Activated naive CD4-positive, alpha-beta T cell treated with anti-CD3 and anti-CD28 coated beads, Interleukin-2, amount 50 U/mL, for 16 hours (primary cell): ENCODE measurements at places on chromosomes 4 and X.

- DNase-seq, result no peak
Measured at GRCh38 chr4:687971-688853, 739 bp downstream of the SLC49A3 start.

- DNase-seq, result no peak
Measured at GRCh38 chrX:20060961-20061748, 55.6 kb downstream of the MAP7D2 start.

- no peak for DNase-seq
Measured at GRCh38 chr4:26152056-26152455, 168.8 kb upstream of the RBPJ start.

- DNase-seq, result no peak
Measured at GRCh38 chrX:2317527-2318055, 183.2 kb downstream of the DHRSX start.

DNA sequence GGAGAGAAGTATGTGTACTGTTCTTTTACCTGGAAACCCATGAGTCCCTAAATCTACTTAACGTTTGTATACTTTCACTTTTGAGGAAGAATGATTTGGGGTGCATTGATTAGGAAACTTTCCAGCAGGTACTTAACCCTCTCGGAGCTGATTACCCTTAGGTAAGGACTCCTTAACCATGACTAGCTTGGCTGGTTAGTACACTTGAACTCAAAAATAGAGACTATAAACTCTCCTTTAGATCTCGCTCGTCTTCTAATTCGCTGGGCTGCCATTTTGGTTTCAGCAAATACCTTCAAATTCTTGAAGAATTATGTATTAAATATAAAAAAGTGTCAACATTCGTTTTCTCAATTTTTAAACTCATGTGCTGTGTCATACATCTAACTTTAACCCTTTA is 2.0 kb downstream of the USP9X start:
- no peak for DNase-seq

DNA sequence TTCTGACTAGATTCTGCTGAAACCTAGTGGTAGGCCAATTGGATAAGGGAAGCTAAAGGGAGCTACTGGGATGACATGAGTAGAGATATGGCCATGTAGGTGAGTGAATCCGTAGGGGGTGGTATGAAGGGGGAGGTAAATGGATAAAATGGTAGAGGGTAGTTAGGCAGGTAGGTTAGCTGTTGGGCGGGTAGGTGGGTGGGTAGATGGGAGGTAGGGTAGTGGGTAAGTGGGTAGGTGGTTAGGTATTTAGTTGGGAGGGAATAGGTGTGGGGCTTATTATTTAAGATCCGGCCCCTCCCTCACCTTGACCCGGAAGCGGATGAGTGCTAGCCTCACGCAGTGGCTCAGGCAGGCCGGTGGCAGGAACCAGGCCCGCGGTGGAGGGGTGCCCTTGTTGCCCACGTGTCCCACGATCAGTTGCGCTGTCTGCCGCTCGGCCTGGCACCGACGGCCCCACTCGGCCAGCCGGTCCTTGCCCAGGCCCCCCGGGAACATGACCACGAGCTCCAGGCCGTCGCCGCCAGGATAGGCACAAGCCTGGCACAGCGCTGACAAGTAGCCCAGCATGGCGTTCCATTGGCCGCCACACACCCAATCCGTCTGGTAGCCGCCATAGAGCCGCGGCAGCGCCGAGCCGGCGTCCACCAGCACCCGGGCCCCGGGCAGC is 725 bp downstream of the FAM120C start:
- DNase-seq, result peak; percentile 72

DNA sequence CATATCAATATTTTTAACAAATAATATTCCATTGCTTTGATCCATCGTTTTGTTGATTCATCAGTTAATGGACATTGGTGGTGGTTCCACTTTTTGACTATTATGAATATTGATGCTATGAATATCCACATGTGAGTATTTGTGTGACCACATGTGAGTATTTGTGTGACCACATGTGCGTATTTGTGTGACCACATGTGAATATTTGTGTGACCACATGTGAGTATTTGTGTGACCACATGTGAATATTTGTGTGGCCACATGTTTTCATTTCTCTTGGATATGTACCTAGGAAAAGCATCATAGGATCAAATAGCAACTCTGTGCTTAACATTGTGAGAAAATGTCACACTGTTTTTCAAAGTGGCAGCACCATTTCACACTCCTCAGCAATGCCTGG is 433.6 kb upstream of the FRG1 start:
- DNase-seq, result no peak

GRCh38 chr4:108324450-108324849 is 155.7 kb upstream of the LEF1 start:
- DNase-seq, result no peak

- no peak for DNase-seq
Measured at GRCh38 chr4:132382243-132382642, 766.9 kb upstream of the PCDH10 start.

GRCh38 chrX:74371425-74372222 is 49.7 kb upstream of the SLC16A2 start:
- DNase-seq, result no peak

- peak; percentile 12 for DNase-seq
Measured at GRCh38 chr4:125315576-125316400, 1.0 kb downstream of the FAT4 start.

DNA sequence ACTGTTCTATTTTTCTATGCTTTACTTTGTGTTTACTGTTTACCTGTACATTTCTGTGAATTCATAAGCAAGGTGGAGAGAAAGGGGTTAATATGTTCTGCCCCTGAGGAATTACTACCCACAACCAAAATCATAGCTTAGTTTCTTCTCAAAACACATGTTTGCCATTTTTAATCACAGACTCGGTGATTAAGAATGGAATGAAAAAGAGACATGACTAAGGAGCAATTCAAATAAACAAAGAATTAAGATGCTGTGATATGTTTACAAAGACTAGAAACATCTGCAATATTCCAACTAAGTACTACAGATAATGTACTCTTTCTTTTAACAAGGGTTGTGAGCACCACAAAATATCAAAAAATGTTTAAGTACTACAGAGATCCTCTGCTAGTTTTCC is 11.7 kb upstream of the FAT4 start:
- DNase-seq, result no peak

DNA sequence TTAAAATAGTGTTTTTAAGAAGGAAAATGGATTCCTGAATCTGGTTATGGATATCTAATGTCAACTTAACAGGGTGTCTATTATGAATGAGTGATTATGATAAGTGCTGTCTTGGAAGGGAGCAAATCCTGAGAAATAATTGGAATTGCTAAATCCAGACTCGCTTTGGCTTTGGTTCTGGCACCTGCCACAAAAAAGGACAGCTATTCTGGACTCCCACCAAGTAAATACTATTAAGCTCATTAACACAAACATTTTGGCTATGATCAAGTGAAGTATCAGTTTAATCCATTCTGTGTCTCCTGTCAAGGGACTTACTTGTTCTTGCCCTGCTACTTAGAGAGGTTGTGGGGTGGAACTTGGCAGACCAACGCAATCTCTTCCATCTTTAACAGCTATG is 403.7 kb downstream of the CENPC start:
- no peak for DNase-seq

- no peak for DNase-seq
Measured at GRCh38 chr4:129136433-129136832, 40.5 kb downstream of the C4orf33 start.

- no peak for DNase-seq
Measured at GRCh38 chr4:100679926-100680325, 162.1 kb upstream of the EMCN start.

GRCh38 chr4:156294577-156294976 is 340.9 kb upstream of the CTSO start:
- no peak for DNase-seq

- DNase-seq, result no peak
Measured at GRCh38 chrX:63889001-63889400, 104.0 kb upstream of the ARHGEF9 start.

DNA sequence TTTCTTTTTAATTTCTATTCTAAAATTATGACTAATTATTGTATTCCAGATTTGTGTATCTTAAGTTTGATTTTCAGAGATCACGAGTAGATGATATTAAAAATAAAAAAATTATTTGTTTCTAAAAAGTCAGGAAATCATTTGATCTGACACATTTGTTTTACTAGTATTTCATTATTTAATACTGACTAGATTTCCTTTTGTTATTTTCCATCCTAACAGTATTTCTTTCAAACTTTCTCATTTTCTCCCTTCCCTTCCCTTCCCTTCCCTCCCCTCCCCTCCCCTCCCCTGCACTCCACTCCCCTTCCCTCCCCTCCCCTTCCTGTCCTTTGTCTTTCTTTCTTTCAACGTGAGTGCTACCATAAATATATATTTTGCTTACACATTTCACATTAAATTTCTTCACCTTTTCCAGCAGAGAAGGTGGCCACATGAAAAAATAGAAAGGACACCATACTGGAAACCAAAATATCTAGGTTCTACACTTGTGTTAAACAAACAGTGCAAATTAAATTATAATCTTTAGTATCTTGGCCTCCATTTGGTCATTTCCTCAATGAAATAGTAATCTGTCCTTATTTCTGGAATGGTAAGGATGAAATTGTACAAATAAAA is 1412.7 kb upstream of the IGFBP7 start:
- no peak for DNase-seq

DNA sequence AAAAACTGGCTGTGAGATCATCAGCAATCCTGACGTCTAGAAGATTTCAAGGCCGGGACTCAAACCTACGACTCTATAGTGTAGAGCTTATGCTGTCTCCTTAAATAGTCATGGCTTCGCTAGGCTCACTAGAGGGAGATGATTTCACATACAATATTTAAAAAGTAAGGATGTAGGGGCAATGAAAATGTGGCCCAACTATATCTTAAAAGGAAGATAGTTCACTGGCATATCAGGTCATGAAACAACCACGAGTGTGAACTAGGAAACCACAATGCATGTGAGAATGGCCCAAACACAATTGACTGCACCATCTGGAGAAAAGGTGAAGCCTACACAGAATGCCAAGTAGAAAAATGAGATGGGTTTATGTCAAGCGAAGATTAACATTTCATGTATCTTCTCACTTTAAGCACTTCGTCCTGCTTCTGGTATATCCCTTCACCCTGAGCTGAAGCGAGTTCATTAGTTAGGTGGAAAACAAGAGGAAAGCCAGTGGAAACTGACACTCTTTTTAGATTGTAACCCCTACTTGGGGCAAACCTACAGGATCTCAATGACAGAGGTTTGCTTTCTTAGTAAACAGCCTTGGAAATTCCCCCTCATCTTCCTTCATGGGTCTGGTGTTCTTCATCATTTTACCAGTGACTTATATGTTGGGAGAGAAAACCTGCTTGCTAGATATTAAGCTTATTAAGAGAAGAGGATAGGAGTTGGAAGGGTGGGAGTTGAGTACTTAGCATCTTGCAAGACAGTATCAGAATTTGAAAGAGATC is 17.4 kb downstream of the FAM9C start:
- no peak for DNase-seq

- peak; percentile 93 for DNase-seq
Measured at GRCh38 chrX:1453951-1454785, 1.5 kb upstream of the ASMTL start.

DNA sequence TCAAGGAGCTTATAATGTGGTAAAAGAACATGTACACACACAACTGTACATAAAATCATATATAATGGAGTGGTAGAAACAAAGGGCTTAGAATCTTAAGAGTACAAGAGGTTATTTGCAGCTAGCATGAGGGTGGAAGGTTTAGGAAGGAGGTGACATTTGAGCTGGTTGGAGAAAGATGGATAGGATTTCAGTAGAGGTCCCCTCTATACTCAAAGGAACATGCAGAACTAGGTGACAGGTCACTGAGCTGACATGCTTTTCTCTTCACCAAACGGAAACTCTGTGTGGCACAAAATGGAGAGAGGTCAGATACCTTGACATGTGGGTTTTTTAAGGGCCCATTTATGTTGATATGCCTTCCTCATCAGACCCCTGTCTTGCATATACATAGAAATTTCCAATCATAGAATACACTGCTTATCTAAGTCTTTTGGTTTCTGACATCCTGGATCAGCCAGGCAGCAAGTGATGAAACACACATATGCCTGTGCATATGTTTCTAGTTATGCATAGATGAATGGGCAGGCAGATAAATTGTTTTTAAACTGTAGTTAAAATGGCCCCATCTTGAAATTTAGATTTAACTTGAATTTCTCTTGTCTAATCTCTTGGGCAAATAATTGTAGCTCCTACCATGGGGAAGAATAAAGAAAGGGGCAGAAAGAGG is 29.3 kb downstream of the CLCN5 start:
- no peak for DNase-seq

DNA sequence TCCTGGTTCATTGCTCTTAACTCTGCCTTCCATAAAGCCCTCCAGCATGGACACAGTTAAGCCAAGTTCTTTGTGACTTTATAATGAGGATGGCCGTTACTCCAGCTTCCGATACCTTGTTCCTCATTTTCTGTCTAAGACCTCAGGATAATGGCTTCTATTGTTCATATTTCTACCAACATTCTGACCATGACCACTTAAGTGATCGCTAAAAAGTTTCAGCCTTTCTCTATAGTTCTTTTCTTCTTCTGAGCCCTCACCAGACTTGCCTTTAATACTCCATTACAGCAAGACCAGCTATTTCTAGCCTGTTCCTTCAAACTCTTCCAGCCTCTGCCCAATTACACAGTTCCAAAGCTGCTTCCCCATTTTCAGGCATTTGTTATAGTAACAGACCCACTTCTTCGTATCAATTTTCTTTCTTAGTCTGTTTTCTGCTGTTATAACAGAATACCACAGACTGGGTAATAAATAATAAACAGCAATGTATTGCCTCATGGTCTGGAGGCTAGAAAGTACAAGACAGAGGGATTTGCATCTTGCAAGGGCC is 12.3 kb downstream of the RNF175 start:
- DNase-seq, result no peak

DNA sequence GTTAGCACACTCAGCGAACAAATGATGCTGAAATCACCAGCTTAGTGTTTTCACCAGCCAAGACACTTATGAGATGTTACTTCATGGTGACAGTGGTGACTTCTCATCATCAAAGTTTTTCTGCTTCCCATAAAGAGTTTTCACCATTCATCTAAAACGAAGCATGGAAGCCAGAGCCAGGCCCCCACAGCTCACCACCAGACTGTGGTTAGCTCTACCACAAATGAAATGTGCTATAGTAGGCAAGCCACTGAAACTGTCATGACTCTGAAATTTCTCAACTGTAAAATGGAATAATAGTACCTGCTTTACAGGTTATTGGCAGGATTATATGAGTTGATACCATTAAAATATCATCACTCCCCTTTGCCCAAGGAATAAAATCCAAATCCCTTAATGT is 56.4 kb upstream of the HHIP start:
- no peak for DNase-seq

- no peak for DNase-seq
Measured at GRCh38 chr4:188911199-188911598, 772.0 kb downstream of the TRIML1 start.

GRCh38 chr4:6674500-6675149 is 19.1 kb upstream of the S100P start:
- peak; percentile 67 for DNase-seq

GRCh38 chr4:16213121-16213520 is 13.2 kb downstream of the TAPT1 start:
- no peak for DNase-seq

DNA sequence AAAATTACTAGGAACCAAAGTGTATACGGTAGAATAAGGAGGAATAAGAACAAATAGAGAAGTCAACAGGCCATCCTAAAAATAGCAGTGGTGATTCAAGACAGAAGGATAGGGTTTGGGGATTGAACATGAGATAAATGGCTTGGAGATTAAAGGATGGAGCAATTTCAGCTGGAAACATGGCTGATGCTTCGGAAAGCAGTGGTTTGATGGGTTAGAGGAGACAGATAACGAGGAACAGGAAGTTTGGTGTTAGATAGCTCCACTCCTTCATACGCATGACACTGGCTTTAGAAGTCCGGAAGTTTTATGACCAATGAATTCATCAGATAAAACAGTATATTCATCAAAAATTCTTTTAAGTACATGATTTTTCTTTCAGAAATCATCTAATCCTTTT is 70.8 kb upstream of the GALNTL6 start:
- no peak for DNase-seq
